ENCODE measurements at places on chromosomes 13 and 19.

GRCh38 chr13:40402931-40403431 is 263.5 kb downstream of the FOXO1 start:
- no peak for DNase-seq

GRCh38 chr13:46160471-46161066 is 21.4 kb downstream of the LCP1 start:
- DNase-seq, result no peak

- DNase-seq, result no peak
Observed at GRCh38 chr13:79427265-79427664, 21.2 kb upstream of the RBM26 start.

- no peak for DNase-seq
Observed at GRCh38 chr19:13980340-13980739, 25.8 kb downstream of the RFX1 start.

DNA sequence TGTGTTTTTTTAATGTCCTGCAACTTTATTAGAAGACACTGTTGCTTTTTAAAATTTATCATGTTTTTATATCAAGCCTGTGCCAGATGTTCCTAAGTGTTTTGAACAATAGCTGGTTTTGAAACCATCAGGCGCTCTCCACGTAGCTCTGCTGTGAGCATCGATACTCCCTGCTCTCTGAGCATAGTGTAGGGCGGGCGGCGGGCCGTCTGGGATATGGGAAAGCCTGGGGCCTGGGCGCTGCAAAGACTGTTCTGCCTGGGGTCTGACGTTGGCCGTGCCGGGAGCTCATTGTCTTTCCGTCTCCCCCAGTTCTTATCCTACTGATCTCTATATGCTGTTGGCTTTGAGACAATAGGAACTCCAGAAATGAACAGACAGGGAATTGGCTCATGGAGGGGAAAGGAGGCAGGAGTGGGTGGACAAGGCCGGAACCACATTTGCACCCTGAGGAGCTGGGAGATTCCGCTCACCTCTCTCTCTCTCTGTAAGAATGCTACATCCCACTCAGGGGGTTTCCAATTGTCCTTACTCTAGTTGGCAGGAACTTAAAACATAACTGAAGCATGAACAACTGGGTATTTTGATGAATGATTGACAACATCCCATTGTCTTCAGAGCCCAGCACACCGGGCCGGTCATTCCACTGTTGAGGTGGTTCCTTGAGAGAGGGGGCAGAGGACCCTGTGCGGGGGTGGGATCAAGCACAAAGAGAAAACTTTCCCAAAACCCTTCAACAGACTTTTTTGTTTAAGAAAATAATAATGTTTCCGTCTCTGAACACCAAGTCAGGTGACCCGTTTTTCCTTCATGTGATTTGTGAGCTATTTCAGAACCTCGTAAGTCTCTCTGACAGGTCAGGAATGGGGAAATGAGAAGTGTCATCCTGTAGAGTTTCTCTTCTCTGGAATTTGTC is 64.7 kb downstream of the COL4A2 start:
- DNase-seq, result no peak

GRCh38 chr19:33260628-33261418 is 35.2 kb upstream of the SLC7A10 start:
- no peak for DNase-seq

GRCh38 chr13:98447881-98448641 is 128.8 kb downstream of the STK24 start:
- no peak for DNase-seq

GRCh38 chr19:45770192-45771101 is 1.4 kb upstream of the SIX5 start:
- peak; percentile 82 for DNase-seq
